ENCODE measurements at places on chromosomes 7 and 10. TPM values are rescaled to one million over a fixed set of nuclear protein-coding genes. Genes with fewer than 3 reads are reported as not detected.

- peak; percentile 1 for DNase-seq
Measured at GRCh38 chr10:120508393-120508792, 51.4 kb downstream of the PLPP4 start.

GRCh38 chr10:123093489-123093888, 42.3 kb upstream of the HMX3 start:
- DNase-seq: no peak

GRCh38 chr10:130992802-130993523, 318.6 kb downstream of the TCERG1L start:
- DNase-seq: no peak

GRCh38 chr10:127836176-127836575, 56.6 kb downstream of the CLRN3 start:
- DNase-seq: no peak

DNA sequence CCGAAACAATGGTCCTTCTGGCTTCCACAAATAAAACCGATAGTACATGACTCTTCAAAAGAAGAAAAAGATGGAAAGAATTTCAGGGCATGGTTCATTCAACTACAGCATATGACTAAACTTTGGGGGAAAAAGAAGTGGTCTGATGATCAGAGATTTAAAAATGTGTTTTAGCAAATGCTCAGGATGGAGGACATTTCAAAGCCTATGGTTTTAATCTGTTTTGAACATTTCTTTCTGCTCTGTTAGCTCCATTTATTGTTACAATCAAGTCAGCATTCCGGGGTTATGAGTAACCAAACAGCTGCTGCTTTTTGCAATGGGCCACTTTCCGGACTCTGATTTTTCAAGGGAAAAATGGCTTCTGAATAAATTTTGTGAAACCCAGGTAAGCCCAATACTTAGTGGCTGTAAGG, 142.4 kb downstream of the CUBN start:
- DNase-seq: no peak

DNA sequence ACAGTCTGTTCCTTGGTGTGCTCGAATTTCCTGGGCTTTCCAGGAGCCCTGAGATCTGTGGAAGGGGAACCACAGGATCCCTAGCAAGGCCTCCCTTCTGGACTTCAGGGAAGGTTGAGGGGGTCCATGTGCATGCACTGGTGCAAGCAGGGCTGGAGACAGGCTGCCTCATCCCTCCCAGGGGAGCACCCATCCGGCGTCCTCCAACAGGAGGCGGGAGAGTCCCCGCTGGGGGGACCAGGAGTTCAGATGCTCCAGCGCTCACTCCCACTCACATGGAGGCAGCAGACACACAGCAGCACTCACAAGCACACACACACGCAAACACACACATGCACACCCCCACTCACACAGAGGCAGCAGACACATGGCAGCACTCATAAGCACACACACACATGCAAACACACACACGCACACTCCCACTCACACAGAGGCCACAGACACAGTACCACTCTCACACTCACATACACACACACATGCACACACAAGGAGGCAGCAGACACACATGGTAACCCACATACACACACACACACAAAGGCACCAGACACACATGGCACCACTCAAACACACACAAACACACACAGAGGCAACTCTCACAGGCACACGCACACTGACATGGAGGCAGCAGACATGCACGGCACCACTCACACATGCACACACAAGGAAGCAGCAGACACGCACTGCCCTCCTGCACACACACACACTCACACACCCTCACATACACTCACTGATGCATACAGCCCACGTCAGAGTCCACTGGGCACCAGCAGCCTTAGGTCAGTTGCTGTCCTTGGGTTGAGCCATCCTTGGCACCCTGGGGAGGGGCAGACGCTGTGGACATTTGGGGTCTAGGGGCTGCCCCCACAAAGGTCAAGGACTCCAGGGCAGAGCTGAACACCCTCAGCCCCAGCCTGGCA, 247.0 kb upstream of the PPP2R2D start:
- no peak for DNase-seq

DNA sequence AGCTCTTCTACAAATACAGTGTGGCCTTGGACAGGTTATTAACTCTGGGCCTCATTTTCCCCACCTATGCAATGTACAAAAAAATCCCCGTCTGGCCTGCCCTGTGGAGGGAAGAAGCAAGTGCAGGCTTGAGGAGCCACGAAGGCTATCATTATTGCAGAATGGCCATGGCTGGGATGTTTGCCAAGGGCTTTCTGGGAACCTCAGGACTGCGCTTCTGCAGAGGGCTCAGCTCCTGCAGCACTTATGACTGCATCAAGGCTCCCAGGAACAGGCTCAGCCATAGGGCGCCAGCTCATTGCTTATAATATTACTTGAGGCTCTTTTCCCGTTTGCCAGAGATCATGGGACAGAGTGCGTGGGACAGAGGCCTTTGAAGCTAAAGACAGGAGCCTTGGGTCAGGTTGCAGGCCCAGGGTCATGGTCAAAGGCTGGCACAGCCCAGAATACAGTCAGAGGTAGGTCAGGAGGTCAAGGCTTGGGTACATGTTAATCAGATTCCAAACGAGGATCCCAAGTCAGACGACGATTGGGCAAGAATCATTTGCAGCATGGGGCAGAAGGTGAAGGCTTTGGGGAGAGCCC, 20.6 kb upstream of the C10orf105 start:
- DNase-seq: no peak

DNA sequence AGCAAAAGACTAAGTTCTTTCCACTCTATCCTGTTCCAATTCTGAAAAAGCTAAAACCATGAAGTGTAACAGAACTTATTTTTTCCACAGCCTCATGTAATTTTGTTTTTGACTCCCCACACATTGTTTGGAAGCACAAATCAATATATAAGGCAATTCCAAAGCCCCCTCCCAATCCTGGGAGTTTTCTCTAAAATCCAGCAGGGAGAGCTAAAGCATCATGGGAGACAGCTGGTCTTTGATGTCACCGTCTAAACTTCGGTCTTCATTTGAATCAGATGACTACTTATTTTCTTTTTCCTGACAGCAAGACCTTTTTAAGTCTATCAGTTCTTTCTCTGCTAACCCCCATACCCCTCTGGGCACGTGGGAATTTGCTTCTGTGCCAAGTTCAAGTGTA, 33.3 kb upstream of the PON1 start:
- DNase-seq: no peak

- no peak for DNase-seq
Measured at GRCh38 chr7:101212014-101212413, 5.4 kb downstream of the PLOD3 start.

GRCh38 chr7:84368122-84368521, 173.5 kb upstream of the SEMA3A start:
- DNase-seq: no peak

Gene DPP6
- total RNA-seq: not detected

Gene MRC1
- total RNA-seq: 0.14 TPM

Gene MTG1
- total RNA-seq: 67.2 TPM

Gene LIPN
- total RNA-seq: not detected

Data from activated T-cell treated with anti-CD3 and anti-CD28 coated beads, Interleukin-2, amount 50 U/mL, for 72 hours (primary cell).